IPS DF 19.7 (cell line): ENCODE measurements at places on chromosomes 1 and 21.

- DNase-seq = no peak
These were observed 1.1 kb downstream of the TRIM58 start for GRCh38 chr1:247857985-247858619.

GRCh38 chr1:6141592-6141991 lies 38.5 kb downstream of the CHD5 start:
- DNase-seq = no peak

DNA sequence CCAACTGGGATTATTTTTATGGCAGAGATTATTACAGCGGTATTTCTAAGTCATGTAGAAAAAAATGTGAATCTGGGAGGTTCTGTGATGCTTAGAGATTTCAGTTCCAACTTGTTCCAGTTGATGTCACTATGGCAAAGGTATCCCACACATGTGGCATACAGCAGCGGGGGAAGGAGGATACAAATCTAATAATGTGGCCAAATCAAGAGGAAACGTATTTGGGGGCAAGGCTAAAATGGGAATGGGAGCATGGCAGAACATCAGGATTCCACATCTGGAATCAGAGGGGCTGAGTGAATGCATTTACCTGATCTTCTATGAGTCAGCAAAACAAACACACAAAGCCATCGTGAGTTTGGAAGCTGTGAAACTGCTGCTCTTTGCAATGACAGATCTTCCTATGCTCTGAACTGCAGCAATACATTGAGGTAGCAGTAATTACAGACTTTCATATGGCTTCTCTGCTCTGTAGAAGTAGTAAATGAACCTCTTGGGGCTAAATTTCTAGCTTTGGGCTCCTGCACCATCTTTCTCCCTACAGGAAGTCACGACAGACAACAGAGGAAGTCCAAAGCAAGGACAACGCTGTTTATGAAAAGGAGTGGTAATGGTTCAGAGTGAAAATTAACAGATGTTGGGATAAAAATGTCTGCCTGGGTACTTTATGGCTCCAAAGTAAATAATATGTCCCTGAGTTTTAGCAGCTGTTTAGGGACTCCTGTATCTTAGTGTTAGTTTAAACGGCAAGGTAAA lies 55.5 kb downstream of the GABPA start:
- DNase-seq = peak; percentile 12

- no peak for DNase-seq
These were observed 573.3 kb upstream of the PBX1 start for GRCh38 chr1:163985700-163986099.

- DNase-seq = no peak
These were observed 34.1 kb downstream of the VTCN1 start for GRCh38 chr1:117176579-117176978.

DNA sequence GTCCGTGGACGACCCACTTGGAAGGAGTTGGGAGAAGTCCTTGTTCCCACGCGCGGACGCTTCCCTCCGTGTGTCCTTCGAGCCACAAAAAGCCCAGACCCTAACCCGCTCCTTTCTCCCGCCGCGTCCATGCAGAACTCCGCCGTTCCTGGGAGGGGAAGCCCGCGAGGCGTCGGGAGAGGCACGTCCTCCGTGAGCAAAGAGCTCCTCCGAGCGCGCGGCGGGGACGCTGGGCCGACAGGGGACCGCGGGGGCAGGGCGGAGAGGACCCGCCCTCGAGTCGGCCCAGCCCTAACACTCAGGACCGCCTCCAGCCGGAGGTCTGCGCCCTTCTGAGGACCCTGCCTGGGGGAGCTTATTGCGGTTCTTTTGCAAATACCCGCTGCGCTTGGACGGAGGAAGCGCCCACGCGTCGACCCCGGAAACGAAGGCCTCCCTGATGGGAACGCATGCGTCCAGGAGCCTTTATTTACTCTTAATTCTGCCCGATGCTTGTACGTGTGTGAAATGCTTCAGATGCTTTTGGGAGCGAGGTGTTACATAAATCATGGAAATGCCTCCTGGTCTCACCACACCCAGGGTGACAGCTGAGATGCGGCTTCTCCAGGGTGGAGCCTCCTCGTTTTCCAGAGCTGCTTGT lies 32.4 kb downstream of the PRMT2 start:
- no peak for DNase-seq

- no peak for DNase-seq
These were observed 21.0 kb upstream of the LYST start for GRCh38 chr1:235887676-235888075.

GRCh38 chr1:19418503-19418971 lies 66.8 kb downstream of the CAPZB start:
- DNase-seq = no peak

DNA sequence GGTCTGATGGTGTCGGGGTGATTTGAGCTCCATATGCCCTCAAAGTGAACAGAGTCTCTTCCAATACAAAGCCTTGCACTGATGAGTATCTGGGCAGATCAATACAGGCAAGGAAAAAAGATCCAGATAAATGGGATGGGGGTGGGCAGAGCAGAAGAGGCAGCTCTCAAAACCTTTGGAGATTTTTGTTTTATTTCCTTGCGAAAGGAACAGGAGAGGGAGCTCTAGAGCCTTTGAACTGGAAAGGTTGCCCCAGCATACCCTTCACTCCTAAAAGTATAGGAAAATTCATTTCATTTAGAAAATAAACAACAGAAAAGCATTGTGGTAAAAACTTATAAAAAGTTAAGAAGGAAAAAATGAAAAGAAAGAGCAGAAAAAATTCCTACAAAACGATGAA lies 31.4 kb upstream of the OLIG2 start:
- DNase-seq = no peak

GRCh38 chr21:37483776-37484175 lies 117.2 kb downstream of the DYRK1A start:
- no peak for DNase-seq

- DNase-seq = no peak
These were observed 104.8 kb upstream of the ATP1A1 start for GRCh38 chr1:116268211-116268610.

DNA sequence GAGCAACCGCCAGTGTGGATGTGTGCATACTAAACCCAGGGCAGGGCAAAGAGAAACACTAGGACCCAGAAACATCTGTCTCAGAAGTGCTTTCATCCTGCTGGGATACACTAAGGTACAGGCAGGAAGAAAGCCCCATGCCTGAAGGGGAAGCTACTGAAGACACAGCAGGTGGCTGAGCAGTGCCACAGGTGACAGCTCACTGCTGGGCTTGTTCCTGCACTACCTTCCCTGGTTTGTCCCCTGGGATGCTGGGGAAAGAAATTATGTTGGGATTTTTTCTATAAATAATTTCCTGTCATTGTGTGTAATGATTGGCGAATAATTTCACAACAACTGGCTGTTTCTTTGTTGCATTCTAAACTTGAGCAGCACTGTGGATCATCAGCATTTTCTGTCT lies 245.3 kb upstream of the RAB4A start:
- DNase-seq = no peak

DNA sequence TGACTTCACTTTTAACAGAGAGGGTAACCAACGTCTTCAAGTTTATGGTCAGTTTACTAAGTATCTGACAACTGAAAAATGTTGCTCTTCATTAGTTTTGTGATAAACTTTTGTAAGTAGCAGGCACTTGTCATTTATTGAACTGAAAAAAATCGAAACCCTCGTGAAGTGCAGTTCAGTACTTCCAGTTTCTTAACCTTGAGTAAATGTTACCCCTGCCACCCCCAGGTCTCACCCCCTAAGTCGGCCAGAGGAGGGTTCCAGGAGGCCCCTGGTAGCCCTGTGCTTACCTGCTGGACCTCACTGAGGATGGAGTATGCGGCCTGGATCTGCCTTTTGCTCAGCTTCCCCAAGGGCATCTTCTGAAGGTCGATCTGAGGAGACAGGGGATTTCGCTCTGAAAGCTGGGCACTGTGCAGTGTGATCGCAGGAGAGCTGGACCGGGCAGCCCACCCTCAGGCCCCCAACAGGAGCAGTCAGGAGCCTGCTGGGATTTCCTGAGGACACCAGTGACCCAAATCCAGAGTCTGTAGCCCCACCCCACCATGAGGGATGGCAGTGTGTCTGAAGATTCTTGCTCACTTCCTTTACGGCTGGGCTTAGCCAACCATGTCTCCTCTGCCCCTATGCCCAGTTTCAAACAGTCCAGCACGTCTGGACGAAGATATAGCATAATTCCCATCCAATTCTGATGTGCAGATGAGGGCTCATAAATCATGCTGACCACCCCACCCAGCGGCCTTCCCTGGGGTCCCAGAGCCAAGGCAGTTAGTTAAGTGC lies 37.6 kb downstream of the PARP1 start:
- no peak for DNase-seq

GRCh38 chr21:22657781-22658180 lies 1659.6 kb downstream of the NCAM2 start:
- no peak for DNase-seq
